T-helper 22 cell (primary cell): ENCODE measurements at places on chromosomes 12 and 14.

DNA sequence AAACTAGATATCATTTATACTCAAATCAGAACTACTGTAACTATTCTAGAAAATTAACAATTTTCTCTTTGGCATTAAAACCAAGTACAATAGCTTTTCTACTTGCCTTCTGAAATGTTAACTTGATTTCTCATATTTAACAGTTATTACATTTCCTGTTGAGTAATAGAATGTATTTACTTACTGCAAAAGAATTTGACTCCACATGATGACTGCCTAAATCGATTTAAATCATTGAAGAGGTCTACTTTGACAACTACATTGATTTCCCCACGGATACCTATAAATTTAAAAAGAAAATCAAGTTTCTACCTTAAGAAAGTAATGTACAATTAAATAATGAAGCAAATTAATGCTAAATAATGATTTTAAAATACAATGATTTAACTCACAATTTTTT, 18.9 kb downstream of the C2CD5 start:
- DNase-seq = no peak

DNA sequence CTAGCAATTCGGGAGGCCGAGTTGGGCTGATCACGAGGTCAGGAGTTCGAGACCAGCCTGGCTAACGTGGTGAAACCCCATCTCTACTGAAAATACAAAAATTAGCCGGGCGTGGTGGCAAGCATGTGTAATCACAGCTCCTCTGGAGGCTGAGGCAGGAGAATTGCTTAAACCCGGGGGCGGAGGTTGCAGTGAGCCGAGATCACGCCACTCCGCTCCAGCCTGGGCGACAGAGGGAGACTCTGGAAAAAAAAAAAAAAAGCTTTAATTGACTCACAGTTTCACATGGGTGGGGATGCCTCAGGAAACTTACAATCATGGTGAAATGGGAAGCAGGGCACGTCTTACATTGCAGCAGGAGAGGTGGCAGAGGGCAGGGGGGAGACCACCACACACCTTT, 30.6 kb upstream of the SLC2A3 start:
- DNase-seq = no peak

- no peak for DNase-seq
Observed at GRCh38 chr14:60925286-60925685, 55.6 kb downstream of the TRMT5 start.

DNA sequence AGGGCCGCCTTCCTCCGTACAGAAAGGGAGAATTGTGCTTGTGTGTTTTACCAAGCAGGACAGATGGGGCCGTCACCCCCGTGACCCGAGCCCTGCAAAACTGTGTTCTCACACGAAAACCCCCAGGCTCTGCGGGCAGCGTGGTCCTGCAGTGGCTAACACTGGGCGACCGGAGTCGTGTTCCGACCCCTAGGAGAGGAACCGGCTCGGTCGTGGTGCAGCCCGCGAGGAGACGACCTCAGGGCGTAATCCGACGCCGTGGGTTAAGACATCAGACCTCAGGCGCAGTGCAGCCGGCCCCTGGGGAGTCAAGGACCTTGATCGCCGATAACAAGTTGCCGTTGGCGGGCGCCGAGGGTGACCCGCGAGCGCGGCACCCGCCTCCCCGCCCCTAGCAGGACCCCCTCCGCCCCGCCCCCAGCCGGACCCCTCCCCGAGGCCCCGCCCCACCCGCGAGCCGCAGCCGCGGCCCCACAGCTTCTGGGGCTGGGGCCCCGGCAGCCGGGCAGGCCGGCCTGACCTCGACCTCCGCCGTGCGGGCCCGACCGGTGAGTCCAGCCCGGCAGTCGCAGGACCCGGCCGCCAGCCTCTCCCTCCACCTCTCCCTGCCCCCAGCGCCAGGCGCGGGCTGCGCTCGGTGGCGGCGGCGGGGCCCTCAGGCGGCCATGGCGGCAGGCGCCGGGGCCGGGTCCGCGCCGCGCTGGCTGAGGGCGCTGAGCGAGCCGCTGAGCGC, at the start of gene CHPT1:
CHPT1 (plus strand) TSS at position 444 of the 733 bp plus-strand sequence; CDS start at position 666, 222 bp downstream.
- peak; percentile 45 for DNase-seq

GRCh38 chr12:51403159-51403558, 12.0 kb upstream of the GALNT6 start:
- no peak for DNase-seq

- DNase-seq = no peak
Observed at GRCh38 chr12:31008961-31009840, 64.5 kb upstream of the DDX11 start.

- no peak for DNase-seq
Observed at GRCh38 chr12:100565987-100566545, 7.4 kb upstream of the GAS2L3 start.

- DNase-seq = no peak
Observed at GRCh38 chr14:20197459-20197858, 6.8 kb downstream of the OR11G2 start.

DNA sequence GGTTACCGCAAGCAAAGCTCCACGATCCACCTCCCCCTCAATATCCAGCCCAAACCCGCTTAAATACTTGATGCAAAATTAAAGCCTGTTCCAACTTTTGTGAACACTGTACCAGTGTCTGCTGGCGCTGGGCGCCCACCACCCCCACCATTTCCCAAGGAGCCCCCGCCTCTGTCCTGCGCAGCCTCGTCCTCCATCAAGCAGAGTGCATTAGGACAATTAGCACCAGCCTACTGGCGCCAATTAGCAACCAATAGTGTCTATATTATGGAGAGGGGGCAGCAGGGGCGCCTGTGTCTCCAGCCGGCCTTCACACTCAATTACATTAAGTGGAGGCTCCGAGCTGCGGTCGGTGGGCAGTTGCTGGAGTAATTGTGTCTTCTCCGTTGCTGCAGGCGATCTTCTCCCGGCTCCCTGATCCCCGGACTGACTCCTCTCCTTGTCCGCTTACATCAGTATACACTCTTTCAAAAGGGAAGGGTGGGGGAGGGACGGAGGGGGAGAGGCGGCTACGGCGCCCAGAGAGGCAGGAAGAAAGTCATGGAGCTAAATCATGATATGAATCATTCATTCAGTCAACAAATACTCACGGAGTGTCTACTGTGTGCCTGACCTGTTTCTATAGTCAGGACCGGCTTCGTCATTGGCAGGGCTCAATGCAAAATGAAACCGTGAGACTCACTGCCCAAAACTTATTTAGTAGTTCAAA, 707.3 kb downstream of the MED13L start:
- DNase-seq = no peak

DNA sequence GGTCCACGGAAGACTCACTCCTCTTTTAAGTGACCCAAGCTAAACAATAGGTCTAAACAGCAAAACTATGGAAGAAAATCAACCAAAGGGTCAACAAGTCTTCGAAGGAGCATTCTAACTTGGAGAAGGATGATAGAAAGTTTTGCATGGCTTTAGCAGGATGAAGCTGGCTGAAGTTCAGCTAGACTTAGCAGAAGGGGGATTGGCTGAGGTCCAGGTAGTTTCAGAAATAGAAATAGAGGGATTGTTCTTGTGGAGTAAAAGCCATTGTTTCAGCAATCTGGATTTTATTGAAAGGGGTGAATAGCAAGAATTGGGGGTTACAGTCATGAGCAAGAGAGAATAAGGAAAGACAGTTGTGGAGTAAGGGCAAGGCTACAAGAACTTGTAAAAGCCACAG, 84.7 kb upstream of the TSPAN8 start:
- no peak for DNase-seq

- DNase-seq = no peak
Observed at GRCh38 chr12:117101953-117102799, 3.0 kb upstream of the TESC start.

- no peak for DNase-seq
Observed at GRCh38 chr12:89494411-89495231, 30.0 kb downstream of the GALNT4 start.

DNA sequence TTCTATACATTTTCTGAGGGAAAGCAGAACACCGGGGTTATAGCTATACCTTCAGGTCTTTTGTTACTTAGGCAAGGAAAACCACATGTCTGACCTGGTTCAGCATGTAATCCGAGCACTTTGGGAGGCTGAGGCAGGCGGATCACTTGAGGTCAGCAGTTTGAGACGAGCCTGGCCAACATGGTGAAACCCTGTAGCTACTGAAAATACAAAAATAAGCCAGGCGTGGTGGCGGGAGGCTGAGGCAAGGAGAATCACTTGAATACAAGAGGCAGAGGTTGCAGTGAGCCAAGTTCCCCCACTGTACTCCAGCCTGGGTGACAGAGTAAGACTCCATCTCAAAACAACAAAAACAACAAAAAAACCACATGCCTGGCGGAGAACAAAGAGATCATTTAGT, 177.6 kb downstream of the ACSS3 start:
- no peak for DNase-seq

- DNase-seq = no peak
Observed at GRCh38 chr14:104246401-104247335, 108.3 kb downstream of the KIF26A start.

- no peak for DNase-seq
Observed at GRCh38 chr14:29392287-29392686, 535.4 kb downstream of the PRKD1 start.

- no peak for DNase-seq
Observed at GRCh38 chr12:3897371-3897971, 24.3 kb upstream of the PARP11 start.

DNA sequence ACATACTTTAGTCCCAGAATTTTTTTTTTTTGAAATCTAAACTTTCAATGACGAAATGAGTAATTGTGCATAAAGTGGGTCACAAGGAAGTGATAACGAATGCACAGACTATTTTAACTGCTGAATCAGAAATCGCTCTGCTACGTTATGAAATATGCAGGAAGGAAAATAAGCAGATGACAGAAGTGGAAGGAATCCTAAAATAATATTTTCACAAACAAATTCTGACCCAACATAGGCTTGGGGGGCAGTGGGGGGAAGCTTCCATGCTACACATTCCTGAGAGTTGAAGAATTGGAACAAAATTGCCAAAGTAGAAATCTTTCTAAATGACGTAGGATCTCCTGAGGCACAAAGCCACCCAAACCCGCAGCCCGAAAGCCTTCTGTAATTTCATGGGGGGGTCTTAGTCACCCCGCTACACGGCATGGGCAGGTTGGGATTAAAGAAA, 89.6 kb downstream of the ARF6 start:
- DNase-seq = peak; percentile 54

GRCh38 chr14:55103005-55103640, 25.9 kb upstream of the LGALS3 start:
- DNase-seq = peak; percentile 52

GRCh38 chr12:93990832-93991803, 157.3 kb upstream of the PLXNC1 start:
- no peak for DNase-seq
